ENCODE measurements at places on chromosomes 7 and 10.

- no peak for DNase-seq
These were observed 609.9 kb downstream of the DNAJB9 start for GRCh38 chr7:109179601-109180000.

DNA sequence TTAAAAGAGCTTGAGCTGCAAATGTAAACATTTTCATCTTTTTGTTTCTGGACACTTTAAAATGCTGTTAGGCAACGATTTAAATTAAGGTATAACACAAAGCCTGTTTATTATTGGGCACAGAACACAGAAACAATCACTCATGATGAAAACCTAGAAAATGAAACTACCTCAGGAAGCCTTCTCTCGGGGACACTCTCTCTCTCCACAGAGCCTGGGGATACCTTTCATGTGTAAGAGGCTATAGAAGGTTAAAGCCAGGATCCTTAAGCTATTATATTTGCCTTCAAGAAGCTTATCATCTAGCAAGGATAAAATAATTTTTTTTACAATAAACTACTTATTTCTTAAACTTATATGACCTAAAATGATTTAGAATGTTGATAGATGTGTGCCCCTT, 194.1 kb downstream of the SKAP2 start:
- DNase-seq, result no peak

DNA sequence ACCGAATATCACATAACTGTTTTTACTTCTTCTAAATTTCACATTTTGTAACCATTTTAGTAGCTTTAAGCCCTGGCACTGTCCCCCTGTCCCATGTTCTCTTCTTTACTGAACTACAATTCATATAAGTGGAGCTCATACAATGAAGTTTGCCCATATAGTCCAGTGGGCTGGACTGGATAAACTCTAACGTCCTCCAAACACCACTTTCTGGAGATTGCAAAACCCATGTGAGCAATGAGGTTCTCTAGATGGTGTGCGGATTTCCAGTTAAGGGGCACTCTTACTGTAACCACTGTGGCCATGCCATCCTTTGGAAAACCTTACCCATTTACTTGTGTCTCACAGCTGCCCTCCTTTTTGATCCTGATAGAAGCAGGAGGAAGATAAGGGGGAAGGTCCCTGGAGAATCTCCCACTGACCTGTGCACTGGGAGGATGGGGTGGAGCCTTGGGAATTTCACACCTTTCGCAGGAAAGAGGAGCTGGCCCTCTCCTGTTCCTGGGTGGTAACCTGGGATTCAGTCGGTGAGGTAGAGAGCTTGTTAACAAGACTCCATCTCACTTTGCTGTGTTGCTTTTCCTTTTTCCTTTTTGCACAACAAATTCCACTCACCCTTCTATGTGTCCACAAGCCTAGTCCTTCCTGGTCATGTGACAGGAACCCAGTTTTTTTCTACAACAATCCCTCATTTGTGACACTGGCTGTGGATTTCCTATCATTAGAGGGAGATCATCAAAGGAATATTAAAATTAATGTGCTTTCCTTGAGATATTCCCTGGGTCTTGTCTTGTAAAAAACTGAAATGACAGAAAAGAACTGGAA, 120.7 kb downstream of the ARID5B start:
- no peak for DNase-seq

- peak; percentile 25 for DNase-seq
These were observed at the start of gene ECHDC3 for GRCh38 chr10:11742009-11742778. ECHDC3 (plus strand) TSS chr10:11742382; CDS start chr10:11742577, 195 bp downstream.

DNA sequence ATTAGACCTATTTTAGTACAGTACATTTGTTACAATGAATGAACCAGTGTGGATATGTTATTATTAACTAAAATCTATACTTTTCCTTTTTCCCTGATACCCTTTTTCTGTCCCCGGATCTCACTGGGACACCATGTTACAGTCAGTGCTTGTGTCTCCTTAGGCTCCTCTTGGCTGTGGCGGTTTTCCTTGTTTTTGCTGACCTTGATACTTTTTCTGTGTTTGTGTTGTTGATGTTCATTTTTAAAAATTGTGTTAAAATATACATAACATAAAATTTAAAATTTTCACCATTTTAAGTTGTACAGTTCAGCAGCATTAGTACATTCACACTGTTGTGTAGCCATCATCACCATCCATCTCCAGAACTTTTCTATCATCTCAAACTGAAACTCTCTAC, 54.2 kb upstream of the OSBPL3 start:
- DNase-seq, result no peak

DNA sequence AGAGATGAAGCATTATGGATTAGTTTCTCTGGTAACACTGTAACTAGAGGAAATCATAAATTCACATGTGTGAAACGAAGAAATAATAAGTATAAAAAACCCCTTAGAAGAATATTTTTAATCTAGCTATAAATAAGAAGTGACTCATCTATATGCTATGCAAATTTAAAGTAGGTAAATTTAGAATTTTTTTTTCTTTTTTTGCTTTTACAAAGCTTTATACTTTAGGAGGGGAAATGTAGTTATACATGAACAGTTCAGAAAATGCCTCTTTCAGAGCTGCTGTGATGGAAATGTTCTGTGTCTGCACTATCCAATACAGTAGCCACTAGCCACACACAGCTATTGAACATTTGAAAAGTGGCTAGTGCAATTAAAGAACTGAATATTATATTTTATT, 87.3 kb downstream of the REEP3 start:
- no peak for DNase-seq

GRCh38 chr10:89203237-89203636, 3.9 kb downstream of the CH25H start:
- no peak for DNase-seq

DNA sequence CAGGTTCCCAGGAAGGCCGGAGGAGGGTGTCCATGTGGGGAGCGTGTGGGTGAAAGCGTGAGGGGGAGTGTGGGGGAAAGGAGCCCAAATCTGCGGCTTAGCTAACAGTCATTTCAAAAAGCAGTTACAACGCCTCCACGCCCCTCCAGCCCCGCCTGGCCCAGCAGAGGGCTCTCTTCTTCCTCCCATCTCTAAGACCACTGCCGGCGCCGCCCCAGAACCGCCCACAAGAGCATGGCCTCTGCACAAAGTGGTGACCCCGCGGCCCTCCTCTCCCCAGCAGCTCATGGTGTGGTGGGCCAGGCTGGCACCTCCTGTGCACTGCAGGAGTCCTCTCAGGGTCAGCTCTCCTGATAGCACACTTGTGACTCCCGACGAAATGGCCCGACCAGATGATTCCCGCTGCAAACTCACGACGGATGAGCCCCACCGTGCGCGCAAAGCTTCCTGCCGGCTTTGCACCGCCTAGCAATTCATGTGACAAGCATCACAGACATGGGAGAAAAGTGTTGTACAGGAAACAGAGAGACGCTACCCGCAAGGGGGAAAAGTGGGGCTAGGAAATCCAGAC, 12.4 kb upstream of the HUS1 start:
- peak; percentile 72 for DNase-seq

DNA sequence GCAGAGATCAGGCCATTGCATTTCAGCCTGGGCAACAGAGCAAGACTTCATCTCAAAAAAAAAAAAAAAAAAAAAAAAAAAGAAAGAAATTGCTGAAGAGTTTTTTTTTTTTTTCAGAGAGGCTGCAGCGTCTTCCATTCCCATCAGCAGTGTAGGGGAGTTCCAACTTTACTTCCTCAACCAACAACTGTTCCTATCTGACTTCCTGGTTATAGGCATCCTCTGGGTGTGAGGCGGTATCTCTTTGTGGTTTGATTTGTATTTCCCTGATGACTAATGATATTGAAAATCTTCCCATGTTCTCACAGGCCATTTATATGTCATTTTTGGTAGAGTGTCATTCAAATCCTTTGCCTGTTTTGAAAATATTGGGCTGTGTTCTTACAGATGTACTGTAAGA, 40.2 kb downstream of the PRTFDC1 start:
- no peak for DNase-seq

GRCh38 chr10:62599161-62599560, 205.4 kb upstream of the ADO start:
- DNase-seq, result no peak

- no peak for DNase-seq
These were observed 16.1 kb upstream of the PALD1 start for GRCh38 chr10:70462349-70462984.

- no peak for DNase-seq
These were observed 1.1 kb downstream of the TMEM178B start for GRCh38 chr7:141074997-141075396.

- DNase-seq, result no peak
These were observed 59.6 kb downstream of the CARD11 start for GRCh38 chr7:2984091-2984490.

DNA sequence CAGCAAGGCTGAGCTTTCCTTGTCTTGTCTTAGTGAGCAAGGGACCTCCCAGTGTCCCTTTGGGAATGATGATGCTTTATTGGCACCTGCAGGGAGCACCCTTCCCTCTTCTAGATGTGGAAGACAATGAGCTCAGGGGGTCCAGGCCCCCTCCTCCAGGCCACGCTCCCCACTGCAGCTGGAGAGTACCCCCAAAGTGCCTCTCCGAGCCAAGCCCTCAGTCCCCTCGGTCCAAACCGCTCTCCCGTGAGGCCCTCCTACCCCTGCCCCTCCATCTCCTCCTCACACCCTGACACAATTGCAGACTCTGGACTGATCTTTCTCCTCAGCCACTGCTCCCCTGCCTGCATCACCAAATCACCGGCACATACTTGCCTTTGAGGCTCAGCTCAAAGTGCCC, 16.7 kb downstream of the RBP3 start:
- no peak for DNase-seq

DNA sequence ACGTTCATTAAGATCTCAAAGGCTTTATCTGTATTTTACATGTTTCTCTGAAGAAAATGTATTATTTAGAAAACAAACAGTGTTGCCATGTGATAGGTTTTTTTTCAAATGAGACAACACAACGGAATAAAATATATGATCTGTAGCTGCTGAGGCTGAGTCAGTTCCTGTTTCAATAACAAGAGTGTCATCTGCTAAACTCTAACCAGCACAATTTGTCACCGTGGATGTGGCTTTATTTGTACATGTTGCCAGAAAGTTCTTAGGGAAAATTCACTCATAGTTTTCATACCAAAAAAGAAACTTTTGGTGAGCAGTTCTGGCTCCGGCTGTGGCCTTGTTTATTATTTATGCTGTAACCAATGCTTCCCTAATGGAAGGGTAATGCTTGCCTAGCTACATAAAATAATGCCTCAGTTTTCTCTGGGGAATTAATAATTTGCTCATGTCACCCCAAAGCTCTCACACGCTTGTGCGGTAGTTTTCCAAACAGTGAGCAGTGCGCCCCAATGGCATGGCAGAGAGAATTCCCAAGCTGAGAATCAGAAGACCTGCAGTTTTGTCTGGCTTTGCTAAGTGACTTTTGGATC, 20.3 kb upstream of the KLF6 start:
- DNase-seq, result no peak

DNA sequence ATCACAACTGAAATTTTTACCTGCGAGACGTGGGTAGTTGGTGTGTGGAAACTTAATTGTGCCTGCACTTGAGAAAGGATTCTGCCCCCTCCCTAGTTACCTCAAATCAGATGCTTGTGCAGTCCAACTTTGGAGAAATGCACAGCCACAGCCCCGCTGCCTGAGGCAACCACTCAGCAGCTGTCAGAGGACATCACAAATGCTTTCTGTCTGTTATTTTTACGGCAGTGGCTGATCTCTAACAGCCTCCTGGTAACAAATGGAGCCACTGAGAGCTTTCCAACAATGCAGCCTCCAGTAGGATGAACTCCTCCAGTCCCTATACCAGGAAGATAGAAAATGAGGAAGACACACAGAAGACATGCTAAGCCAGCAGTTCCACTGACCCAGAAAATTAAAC, 712.2 kb upstream of the GHITM start:
- DNase-seq, result no peak

GRCh38 chr10:87878664-87879459, 15.4 kb downstream of the PTEN start:
- DNase-seq, result no peak

DNA sequence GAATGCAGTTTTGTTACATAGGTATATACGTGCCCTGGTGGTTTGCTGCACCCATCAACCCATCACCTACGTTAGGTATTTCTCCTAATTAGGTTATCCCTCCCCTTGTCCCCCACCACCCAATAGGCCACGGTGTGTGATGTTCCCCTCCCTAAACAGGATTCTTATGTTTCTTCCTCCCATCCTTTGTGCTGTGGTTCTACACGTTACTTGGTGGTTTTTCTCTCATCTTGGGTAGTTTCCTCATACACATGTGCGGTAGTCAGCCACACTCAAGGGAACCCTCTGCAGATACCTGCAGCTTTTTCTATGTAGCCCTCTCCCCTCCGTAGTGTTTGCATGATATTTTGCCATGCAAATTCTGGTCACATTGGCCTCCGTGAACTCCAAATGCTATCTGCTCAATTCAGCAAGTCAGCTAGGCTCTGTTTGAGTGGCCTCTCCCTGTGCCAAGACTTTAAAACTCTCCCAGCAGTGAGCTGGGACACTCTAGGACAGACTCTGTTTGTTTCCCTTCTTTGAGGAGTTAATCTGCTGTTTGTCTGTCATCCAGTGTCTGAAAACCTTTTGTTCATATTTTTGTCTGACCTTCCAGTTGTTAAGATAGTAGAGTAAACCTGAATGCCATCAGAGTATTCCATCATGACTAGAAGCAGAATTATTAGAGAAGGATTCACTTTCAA, 41.0 kb downstream of the RABGEF1 start:
- no peak for DNase-seq

DNA sequence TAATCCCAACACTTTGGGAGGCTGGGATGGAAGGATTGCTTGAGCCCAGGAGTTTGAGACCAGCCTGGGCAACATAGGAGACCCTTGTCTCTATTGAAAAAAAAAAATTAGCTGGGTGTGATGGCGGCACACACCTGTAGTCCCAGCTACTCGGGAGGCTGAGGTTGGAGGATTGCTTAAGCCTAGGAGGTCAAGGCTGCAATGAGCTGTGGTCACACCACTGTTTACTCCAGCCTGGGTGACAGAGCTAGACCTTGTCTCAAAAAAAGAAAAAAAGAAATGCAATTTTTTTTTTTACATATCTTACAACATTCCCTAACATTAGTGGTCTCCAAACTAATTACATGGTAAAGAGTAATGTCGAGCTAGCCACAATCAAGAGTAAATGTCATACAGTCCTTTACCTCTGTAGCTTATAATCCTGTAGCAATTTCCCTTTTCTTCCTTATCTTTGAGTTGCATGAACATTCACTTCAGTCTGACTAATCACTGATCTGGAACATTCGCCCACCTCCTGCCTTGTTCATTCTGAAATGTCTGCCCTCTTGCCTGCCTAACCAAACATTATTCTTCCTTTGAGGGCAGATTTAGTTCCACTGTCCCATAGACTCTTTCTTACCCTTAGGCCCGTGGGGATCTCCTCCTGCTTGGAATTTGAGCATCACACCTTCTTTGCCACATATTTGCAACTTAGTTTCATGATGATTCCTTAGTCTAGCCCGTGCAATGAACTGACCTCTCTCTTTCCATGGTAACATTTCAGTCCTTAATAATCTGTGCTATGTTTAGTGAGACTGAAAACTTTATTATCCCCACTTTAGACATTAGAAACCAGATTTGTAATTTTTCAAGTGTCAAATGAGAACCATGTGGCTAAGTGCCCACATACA, 4.8 kb upstream of the VCL start:
- no peak for DNase-seq

GRCh38 chr7:40969641-40970040, 733.2 kb downstream of the INHBA start:
- DNase-seq, result no peak

- DNase-seq, result no peak
These were observed 59.0 kb downstream of the GNA12 start for GRCh38 chr7:2785071-2785500.

- DNase-seq, result no peak
These were observed 328.2 kb upstream of the MAGI2 start for GRCh38 chr7:79781716-79782115.

GRCh38 chr7:132255898-132256297, 320.4 kb downstream of the PLXNA4 start:
- DNase-seq, result no peak

Data from stimulated activated CD8-positive, alpha-beta memory T cell treated with anti-CD3 and anti-CD28 coated beads, Interleukin-4, amount 100 ng/mL, for 1 hour (primary cell).